Kidney (tissue), 22 donors: ENCODE measurements at places on chromosomes 5 and 9. TPM values are rescaled to one million over a fixed set of nuclear protein-coding genes. Genes with fewer than 3 reads are reported as not detected.

LCN6 gene
- 16.0 TPM for total RNA-seq

DNA sequence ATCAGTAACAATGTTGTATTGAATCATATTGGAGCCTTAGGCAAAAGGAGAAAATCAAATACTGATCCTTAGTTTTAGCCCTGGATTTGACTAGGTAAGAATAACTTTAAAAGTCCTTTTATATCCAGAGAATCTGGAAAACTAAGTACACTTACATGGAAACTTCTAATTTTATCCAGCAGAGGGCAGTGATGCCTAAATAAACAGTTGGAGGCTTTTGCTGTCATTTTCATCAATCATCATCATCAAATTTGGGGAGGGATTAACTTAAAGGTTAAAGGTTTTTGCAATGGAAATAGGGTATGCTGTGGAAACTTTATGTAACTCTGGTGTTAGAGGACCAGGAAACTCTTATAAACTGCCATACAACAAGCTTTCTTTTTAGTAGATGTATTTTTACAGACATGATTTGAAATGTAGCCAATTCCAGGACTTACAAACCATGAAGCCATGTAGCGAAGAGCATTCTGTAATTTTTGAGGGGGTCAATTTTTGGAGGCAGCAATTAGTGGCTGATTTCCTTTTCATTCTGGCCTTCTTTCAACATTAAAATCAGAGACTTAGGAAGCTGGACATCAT, 112.7 kb downstream of the OSTF1 start:
- no peak overlapping the region for H3K4me3 ChIP-seq
- DNase-seq, result peak; percentile 61
- no peaks in the 10 kb centered on the region for H3K27me3 ChIP-seq
- no peak overlapping the region for H3K27ac ChIP-seq
- no peaks in the 10 kb centered on the region for H3K4me1 ChIP-seq

- H3K4me3 ChIP-seq, result peak overlapping the region; percentile 8
- no peaks in the 10 kb centered on the region for H3K4me1 ChIP-seq
Measured at GRCh38 chr9:86585422-86586143, 231.4 kb upstream of the TUT7 start.

DNA sequence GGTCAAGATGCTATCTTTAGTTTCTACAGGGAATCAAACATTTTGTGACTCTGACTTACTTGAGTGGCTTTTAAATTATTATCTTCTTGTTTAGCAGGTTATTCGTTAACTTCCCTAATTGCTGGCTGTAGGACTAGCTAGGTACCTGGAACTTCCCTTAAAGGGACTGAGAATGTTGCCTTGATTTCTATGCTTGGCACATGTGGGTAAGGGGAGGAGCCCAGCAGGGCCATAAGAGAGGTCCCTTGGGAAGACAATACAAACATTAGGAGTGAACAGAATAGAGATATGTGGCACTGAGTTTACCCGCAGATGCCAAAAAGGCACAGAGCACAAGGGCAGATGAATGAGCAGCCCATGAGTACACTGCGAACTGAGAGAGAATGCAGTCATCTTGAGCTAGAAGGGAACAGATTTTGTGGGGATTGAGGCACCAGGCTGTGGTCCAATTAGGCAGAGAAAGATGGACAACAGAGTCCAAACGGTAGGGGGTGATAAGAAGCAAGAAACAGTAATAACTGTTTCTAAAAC, 9.8 kb downstream of the CKMT2 start:
- peak overlapping the region; percentile 51 for H3K27ac ChIP-seq
- no peak for DNase-seq
- H3K4me3 ChIP-seq, result no peak overlapping the region
- no peaks in the 10 kb centered on the region for H3K27me3 ChIP-seq
- no peaks in the 10 kb centered on the region for H3K36me3 ChIP-seq

RAD1 gene
- total RNA-seq, result 14.8 TPM

DNA sequence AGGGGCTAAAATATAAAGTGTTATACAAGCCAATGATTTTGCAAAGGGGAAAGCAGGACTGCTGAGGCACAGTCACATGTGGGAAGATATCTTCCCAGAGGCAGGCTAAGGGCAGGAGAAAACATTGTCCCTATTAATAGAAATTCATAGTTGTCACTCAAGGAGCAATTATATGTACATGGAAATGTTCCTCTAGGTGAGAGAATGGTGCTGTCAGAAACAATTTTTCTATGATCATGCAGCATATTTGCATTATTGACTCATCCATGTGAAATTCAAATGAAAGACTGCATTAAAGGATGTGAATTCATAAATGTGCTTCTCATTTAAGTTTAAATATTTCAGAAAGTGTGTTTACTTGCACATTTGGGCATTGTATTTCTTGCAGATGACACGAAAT, 775.9 kb upstream of the CDH9 start:
- H3K27me3 ChIP-seq, result no peaks in the 10 kb centered on the region
- no peaks in the 10 kb centered on the region for H3K4me1 ChIP-seq
- H3K27ac ChIP-seq, result no peak overlapping the region
- no peak overlapping the region for H3K4me3 ChIP-seq
- H3K36me3 ChIP-seq, result no peaks in the 10 kb centered on the region

DNA sequence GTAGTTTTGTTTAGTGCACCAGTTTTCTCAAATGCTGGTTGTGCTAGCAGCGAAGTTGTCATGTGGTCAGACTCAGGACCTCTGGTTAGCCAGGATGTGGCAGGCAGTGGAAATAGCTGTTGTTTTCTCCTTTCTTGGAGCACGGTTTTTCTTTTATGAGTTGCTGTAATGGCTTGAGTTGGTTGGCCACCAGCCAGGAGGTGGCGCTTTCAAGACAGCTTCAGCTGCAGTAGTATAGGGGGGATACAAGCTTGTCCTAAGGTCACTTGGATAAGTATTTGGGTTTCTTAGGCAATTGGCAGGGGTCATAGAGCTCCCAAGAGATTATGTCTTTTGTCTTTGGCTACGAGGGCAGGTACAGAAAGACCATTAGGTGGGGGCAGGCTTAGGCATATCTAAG, 274.2 kb upstream of the TARS1 start:
- no peaks in the 10 kb centered on the region for H3K27me3 ChIP-seq
- no peaks in the 10 kb centered on the region for H3K36me3 ChIP-seq
- no peak for DNase-seq

PAM gene
- total RNA-seq, result 293 TPM

PSAT1 gene
- 22.4 TPM for total RNA-seq

JADE2 gene
- 99.6 TPM for total RNA-seq

DNA sequence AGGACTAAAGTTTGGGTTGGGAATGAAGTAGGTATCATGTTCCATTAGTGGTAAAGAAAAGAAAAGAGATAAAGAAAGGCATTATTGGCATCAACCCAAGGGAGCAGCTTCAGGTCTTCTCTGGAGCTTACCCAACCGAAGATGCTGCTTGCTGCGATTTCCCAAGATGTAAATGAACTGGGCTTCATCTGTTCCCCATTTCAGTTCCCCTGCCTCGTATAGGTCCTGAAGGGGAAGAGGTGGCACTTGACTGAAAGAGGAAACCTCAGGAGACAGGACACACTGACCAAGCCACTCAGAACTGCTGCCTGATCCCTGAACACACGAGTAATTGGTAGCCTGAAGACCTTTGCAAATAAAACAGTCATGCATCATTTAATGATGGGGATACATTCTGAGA, 24.6 kb downstream of the ANXA6 start:
- H3K4me1 ChIP-seq, result no peaks in the 10 kb centered on the region
- no peaks in the 10 kb centered on the region for H3K27me3 ChIP-seq
- peaks cover 46% of the 10 kb centered on the region for H3K36me3 ChIP-seq

GRCh38 chr5:72451741-72452505, 55.3 kb downstream of the ZNF366 start:
- no peaks in the 10 kb centered on the region for H3K27me3 ChIP-seq
- H3K36me3 ChIP-seq, result no peaks in the 10 kb centered on the region
- H3K4me3 ChIP-seq, result no peak overlapping the region
- H3K27ac ChIP-seq, result peak overlapping the region; percentile 94
- no peak for DNase-seq

DNA sequence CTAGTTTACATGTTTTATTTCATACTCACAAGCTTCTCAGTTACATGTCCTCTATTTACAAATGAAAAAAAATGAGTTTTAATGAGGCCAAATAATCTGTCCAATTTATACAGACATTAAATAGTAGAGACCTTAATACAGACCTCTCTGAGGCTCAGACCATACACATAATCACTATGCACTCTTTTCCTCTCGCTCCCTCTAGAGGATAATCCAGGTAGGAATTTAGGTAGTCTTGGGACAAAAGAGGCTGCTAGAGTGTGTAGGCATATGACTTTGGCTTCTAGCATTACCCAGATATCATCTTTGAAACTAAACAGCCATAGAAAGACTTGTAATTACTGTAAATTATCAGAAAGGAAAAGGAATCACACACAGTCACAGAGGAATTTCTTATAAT, 444.7 kb downstream of the HINT1 start:
- no peaks in the 10 kb centered on the region for H3K27me3 ChIP-seq
- no peak for DNase-seq
- no peak overlapping the region for H3K27ac ChIP-seq
- no peaks in the 10 kb centered on the region for H3K36me3 ChIP-seq
- no peak overlapping the region for H3K4me3 ChIP-seq

DNA sequence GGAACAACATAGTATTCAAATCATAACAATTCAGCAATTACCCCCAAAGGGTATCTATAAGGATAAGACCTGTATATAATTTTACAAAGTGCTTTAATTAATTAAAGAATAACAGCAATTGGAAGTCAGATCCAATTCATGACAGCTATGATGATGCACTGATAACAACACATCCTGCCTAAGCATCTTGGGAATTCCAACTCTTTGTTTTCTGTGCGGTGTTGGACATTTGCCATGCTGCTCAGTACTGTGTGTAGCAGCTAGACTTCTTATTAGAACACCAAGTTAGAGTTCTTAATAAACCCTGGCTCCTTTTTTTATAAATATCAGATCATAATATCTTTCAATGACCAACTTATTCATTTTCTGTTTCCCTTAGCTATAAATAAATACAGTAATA, 209.0 kb downstream of the SEC61B start:
- no peaks in the 10 kb centered on the region for H3K27me3 ChIP-seq
- H3K36me3 ChIP-seq, result no peaks in the 10 kb centered on the region
- no peaks in the 10 kb centered on the region for H3K4me1 ChIP-seq
- no peak overlapping the region for H3K4me3 ChIP-seq

- DNase-seq, result no peak
- H3K27ac ChIP-seq, result no peak overlapping the region
- no peaks in the 10 kb centered on the region for H3K36me3 ChIP-seq
- H3K27me3 ChIP-seq, result no peaks in the 10 kb centered on the region
- no peak overlapping the region for H3K4me3 ChIP-seq
Measured at GRCh38 chr9:73095425-73095824, 56.2 kb upstream of the ANXA1 start.

DNA sequence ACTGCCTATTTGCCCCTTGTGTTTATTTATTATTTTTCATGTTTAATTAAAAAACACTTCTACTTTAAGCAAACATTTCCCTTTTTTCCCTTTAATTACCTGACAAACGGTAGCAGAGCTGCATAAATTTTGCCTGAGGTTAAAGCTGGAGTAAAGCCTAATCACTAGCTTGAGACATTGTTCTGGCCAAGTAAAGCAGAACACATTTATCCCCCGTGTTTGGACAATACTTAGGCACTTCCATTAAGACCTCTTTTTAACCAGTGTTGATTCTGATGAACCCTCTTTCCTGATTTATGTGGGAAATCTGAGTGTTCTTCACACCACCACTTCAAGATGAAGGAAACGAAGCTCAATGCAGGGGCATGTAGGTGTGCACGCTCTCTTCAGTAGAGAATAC, 54.5 kb downstream of the BNC2 start:
- no peaks in the 10 kb centered on the region for H3K27me3 ChIP-seq
- no peak overlapping the region for H3K4me3 ChIP-seq
- no peaks in the 10 kb centered on the region for H3K36me3 ChIP-seq
- no peak for DNase-seq
- no peak overlapping the region for H3K27ac ChIP-seq

IL13 gene
- total RNA-seq, result not detected

GRCh38 chr5:117107859-117108258, 533.2 kb upstream of the SEMA6A start:
- no peak overlapping the region for H3K27ac ChIP-seq
- no peaks in the 10 kb centered on the region for H3K27me3 ChIP-seq
- DNase-seq, result no peak
- H3K36me3 ChIP-seq, result no peaks in the 10 kb centered on the region

TXNDC8 gene
- not detected for total RNA-seq

DBH gene
- total RNA-seq, result not detected

DNA sequence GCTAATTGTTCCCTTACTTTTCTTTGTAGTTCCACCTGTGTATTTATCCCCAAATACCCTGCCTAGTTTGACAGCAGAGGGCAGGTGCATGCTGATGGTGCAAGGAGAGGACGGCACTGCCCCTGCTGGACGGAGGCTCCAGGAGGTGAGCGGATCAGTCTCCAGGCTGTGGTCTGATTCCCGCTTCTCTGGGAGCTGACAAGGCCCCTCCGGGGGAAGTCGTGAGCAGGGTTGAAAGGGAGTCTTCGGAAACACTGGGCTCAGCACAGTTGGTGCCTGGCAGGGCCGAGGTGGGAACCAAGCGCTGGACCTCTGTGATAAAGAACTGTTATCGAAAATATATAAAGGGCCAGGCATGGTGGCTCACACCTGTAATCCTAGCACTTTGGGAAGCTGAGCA, 52.9 kb downstream of the RASGEF1C start:
- no peaks in the 10 kb centered on the region for H3K4me1 ChIP-seq
- H3K27ac ChIP-seq, result no peak overlapping the region
- no peaks in the 10 kb centered on the region for H3K36me3 ChIP-seq
- DNase-seq, result no peak
- H3K4me3 ChIP-seq, result no peak overlapping the region

DNA sequence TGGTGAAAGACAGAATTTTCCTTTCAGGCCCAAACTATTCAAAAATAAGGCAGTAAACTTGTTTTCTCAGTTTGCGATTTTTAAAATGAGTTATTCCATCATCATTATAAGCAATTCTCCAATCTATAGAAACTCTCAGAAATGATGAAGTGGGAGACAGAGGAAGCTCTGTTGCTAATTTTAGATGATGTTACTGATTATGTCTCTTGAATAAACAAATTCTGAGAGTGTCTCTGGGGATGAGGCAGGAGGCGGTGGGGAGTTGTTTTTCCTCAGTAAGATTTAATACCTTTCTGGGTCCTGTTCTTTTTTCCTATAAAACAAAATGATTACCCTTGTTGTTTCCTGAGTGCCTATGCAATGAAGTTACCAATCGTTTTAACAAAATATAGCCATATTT, 43.9 kb upstream of the TEX48 start:
- no peak overlapping the region for H3K4me3 ChIP-seq
- no peaks in the 10 kb centered on the region for H3K27me3 ChIP-seq
- no peaks in the 10 kb centered on the region for H3K4me1 ChIP-seq
- H3K27ac ChIP-seq, result no peak overlapping the region

PMPCA gene
- 45.6 TPM for total RNA-seq

EQTN gene
- 1.4 TPM for total RNA-seq

GRCh38 chr5:145218019-145218418, 617.1 kb downstream of the PRELID2 start:
- no peaks in the 10 kb centered on the region for H3K36me3 ChIP-seq
- H3K4me1 ChIP-seq, result no peaks in the 10 kb centered on the region
- peak; percentile 37 for DNase-seq
- no peak overlapping the region for H3K4me3 ChIP-seq

- no peaks in the 10 kb centered on the region for H3K27me3 ChIP-seq
- no peak overlapping the region for H3K4me3 ChIP-seq
Measured at GRCh38 chr5:53123702-53124101, 14.1 kb upstream of the MOCS2 start.

- no peaks in the 10 kb centered on the region for H3K4me1 ChIP-seq
- H3K27me3 ChIP-seq, result no peaks in the 10 kb centered on the region
- no peak overlapping the region for H3K27ac ChIP-seq
- H3K4me3 ChIP-seq, result no peak overlapping the region
- no peak for DNase-seq
Measured at GRCh38 chr5:127583866-127584265, 65.0 kb upstream of the CTXN3 start.
